ENCODE measurements at places on chromosomes 7 and 10.

DNA sequence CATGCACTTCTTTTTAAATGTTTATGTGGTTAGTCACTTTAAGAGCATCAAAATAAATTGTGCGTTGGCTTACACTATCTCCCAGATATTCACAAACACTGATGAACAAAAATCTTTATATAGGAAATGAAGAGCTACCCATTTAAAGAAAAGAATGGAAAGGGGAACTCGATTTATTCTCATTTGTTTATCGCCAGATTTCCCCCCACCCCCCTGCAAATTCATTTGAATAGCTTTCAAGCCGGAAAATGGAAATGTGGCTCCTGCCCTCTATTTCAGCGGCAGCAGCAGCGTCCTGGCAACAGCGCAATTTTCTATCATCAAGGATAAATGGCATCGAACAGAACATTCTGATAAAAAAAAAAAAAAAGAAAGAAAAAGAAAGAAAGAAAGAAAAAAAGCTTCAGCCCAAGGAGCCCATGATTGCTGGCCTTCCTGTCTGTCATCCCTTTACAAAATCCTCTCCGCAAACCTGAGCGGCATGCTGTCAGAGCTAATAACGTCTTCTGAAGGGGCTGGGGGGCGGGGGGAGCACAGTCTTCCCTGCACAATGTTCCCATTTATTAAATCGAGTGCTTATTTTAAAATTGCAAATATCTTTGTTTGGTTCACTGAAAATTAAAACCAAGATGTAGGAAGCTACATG, 13.7 kb upstream of the DLX6 start:
- no peak for DNase-seq

DNA sequence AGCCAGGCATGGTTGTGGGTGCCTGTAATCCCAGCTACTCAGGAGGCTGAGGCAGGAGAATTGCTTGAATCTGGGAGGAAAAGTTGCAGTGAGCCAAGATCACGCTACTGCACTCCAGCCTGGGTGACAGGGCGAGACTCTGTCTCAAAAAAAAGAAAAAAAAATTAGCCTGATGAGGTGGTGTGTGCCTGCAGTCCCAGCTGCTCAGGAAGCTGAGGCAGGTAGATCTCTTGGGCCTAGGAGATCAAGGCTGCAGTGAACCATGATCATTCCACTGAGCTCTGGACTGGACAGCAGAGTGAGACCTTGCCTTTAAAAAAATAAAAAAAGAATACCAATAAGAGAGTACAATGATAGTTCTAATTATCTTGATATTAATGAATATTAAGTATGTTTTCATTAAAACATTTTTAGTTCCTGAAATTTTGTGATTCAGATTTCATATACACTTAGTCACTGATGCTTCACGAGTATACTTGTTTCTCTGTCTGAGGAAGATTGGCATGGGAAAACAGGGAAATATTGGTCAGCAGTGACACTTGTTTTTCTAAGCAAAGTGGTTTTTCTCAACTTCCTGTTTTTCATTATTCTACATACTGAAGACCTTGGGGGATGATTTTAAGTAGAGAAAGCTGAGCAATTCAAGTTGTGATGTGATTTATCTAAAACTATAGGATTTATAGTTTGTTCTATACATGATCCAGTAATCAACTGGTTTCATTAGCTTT, 76.8 kb downstream of the ADK start:
- DNase-seq, result no peak

DNA sequence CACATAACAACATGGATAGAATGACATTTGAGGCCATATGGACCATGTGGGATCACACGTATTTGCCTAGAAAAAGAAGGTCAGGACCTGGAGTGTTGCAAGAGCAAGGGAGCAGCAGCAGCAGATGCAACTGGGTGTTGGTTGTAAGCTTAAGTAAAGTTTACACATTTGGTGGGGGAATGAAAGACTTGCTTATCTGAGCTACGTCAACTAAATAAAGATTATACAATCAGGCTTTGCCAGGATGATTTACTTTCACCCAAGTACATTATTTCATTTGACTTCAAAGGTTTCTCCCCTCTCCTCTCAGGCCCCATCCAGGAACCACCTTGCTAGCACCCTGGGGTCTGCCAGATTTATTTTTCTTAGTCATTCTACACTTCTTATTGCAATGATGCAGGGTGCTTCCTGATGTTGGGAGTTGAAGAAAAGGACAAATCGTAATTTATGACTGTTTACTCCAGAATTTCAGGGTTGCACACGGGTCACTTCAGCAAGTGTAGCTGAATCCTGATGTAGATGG, 591.9 kb upstream of the IGFBP3 start:
- no peak for DNase-seq

DNA sequence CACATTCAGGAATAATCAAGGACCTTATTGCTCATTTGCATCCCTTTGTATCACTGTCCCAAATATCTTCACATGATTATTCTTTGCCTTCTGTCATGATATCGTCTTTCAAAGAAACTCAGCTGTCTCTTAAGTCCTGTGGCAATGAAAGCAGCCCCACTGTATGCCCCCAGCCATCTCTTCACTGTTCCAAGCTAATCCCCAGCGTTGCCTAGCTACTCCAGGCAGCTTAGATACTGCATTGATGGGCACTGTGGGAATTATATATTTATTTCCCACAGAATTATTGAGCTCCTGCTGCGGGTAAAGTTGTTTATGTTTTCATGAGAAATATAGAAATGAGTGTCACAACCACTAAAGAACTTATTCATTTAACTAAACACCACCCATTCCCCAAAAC, 38.8 kb downstream of the SND1 start:
- DNase-seq, result no peak

DNA sequence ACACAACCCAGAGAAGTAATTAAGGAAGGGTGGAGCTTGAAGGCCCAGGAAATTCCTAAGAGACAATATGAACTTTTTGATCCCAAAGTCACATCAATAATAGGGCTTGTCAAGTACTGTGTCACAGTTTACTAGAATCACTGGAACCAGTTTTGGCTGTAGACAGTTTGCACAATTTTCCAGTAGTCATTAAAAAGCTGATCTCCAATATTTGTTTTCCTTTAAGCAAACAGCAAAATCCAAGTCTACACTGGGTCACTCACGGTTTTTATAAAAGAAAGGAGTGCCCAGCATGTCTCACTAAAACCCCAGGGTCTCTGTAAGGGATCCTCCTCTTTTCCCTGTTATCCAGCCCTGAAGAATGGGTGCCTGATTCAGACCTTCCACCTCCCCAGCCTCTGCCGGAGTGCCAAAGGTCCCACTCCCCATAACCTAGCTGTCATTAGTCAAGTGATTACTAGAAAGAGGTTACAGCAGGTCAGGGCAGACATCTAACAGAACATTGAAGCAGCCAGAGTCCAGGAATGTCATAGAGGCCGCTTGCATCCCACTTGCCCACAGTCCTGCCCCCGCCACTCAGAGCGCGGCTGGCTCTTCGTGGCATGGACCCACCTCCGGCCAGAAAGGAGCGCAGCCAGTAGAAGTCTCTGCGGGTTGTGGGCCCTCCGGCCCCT, 552 bp downstream of the SLC25A16 start:
- no peak for DNase-seq

DNA sequence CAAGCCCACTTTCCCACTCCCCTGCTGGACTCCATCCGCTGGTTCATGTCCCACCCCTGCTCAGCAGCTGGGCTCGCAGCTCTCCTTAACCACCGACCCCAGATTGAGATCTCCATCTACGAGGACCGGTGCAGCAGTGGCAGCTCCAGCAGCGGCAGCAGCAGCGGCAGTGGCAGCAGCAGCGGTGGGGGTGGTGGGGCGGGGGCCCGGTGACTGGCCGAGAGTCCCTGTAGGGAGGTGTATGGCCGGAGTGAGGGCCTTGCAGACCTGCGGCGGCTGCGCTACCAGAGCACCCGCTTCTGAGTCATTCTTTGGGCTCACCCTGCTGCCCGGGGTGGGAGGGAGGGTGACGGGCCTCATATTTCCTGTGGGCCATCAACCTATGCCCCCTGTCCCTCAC, 15.8 kb downstream of the GOLGA7B start:
- DNase-seq, result no peak

- no peak for DNase-seq
These were observed 76.2 kb downstream of the RNF133 start for GRCh38 chr7:122622682-122623081.

DNA sequence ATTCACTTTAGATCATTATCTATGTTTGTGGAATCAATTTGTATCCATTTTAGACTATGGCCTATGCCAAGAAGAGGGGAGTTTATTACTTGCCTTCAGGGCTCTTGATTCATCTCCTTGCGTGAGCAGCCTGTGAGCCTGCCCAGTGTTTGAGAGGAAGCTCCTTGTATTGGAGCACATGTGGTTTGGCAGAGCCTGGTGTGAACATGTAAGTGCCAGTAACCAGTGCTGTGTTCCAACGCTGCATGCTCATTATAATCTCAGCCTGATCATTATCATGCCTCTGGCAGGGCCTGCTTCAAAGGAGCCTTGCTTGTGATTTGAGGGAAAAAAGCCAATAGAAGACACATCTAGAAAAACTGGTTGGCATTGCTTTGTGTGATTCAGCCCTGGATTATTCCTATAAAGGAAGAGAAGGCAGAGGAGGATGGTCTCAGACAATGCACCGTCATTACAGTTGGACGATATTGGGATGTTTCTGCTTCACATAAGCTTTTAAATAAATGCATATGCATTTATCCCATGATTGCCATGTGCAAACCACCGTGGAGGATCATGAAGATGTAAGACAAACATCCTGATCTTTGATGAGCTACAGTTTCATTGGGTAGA, 203.4 kb upstream of the AHR start:
- no peak for DNase-seq

DNA sequence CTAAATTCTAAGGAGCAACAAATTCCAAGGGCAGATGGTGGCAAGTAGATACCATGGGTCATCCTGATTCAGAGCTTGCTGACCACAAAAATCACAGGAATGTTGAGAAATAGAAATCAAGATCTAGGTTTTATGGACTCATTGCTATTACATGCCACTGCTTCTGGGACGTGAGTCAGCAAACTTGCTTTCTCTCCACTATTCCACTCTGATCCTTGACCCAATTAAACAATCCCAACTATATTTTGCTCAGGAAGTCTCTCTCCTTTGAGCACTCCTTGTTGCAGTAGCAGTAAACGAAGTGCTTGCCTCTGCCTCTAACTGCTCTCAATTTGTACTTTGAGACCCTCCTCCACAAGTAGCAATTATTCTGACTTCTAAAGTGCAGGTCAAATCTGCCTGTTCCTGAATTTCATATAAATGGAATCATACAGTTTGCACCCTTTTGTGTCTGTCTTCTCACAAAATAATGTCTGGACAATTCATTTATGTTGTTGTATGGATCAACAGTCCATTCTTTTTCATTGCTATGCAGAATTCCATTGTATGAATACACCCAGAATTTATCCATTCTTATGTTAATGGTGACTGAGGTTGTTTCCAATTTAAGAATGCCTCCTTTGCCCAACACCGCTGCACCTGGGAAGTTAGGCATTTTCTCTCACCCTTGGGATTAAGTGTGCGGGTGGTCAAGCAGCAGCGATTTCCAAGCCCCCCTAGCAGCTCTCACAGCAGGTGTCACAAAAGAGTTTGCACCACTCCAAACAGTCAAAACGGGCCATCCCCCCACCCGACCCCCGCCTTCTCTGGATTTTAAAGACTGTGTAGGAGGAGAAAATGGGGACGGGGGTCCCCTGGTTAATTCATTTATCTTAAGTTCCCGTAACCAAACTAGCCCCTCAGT, 35.9 kb downstream of the ACSM6 start:
- no peak for DNase-seq

GRCh38 chr7:130216750-130217149, 9.1 kb downstream of the SSMEM1 start:
- no peak for DNase-seq

DNA sequence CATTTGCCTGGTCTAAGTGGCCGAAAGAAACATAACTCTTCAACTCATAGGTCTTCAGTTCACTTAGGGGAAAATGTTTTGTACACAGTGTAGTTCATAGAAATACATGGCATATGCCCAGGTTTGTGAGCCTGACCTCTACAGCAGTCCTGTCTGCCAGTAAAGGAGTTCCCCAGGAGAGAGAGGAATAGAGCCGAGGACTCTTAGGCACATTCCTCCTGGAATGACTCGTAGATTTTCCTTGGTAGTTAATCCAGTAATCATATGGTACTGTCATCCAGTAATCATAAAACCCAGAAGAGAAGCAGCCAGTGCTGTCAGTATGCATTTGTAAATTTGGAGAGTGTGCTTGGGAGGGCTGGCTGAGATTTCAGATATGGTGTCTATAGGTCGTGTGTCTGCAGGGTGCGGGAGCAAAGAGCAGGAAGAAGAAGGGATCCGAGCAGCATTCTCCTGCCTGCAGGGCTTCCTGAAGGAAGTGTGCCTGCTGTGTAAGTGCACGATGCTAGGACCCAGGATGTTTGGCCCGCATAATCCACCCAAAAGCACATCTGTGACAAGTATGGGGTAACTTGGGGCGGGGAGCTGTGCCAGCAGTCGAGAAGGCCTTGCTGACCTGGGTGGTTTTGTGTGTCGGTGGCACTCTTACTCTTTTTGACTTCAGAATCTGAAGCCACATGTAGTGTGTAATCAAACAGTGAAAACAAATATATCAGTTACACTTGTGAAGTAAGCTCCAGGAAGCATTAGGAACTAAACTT, 13.9 kb downstream of the EIF4H start:
- DNase-seq, result no peak
